ENCODE measurements at places on chromosomes 6 and 20. TPM values are rescaled to one million over a fixed set of nuclear protein-coding genes. Genes with fewer than 3 reads are reported as not detected.

Gene DEFB121
- not detected for total RNA-seq

Gene SLC29A1
- 3.4 TPM for total RNA-seq

Gene COL20A1
- total RNA-seq, result 0.07 TPM

Gene MEI4
- total RNA-seq, result under 0.01 TPM

Gene PTCRA
- total RNA-seq, result not detected

Gene PAK5
- total RNA-seq, result not detected

Gene RBL1
- 5.5 TPM for total RNA-seq
